ENCODE measurements at places on chromosomes 6 and 20.

DNA sequence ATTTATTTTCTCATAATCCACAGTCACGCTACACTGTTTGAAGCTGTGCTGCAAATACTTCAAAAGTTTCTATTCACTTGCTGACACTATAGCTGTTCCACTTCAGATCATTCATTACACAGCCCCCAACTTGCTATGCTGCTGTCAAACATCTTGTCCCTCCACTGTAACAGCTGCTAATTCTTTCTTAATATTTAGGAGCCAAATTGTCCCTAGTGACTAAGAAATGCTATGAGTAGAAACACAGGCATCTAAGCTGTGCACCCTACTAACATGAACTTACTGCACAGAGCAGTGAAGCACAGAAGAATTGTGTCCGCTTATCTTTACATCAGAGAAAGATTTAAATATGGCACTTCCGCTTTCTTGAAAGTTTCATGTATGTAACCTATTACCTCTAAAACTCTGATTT lies 91.3 kb downstream of the PDE10A start:
- ATAC-seq: no peak

DNA sequence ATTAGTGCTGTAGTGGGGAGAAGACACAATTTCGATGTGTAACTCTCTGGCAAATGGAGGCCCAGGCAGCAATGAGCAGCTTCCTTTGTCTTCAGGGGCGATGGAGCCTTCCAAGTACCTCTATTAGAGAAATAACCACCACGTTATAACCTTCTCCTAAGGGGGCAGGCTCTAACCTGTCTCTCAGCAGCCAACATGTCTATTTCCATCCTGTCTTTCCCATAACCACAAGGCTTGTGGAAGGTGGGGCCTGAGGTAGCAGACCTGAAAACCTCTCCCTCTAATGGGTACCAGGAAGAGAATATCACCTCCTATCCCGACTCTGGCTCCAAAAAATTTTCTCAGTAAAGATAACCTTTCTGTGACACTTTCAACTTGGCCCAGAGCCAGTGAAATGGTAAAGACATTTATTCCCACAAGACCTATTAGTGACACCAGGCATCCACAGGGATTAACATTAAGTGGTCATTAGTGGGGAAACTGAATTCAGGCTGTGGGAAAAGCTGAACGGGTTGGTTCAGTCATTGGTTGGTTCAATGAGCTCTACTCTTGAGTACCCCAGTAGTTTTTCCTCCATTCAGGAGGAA lies 4.0 kb downstream of the PEX6 start:
- peak; percentile 26 for ATAC-seq

GRCh38 chr20:37259031-37259430 lies 2.6 kb downstream of the GHRH start:
- ATAC-seq: no peak

DNA sequence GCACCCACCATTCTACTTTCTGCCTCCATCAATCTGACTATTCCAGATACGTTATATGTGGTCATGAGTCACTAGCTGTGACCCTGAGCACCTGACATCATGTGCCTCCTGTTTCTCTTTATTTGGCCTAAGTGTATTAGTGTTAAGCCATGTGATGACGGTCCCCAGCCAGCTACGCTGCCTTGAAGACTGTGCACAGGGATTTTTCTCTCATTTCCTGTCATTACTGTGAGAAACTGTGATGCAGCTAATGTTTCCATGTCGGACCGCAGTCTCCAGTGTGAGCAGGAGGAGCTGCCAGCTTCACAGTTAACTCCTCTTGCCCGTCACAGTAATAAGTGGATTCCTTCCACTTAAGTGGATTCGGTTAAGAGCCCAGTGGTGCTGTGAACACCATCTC lies 9.9 kb upstream of the SPATS1 start:
- ATAC-seq: no peak

DNA sequence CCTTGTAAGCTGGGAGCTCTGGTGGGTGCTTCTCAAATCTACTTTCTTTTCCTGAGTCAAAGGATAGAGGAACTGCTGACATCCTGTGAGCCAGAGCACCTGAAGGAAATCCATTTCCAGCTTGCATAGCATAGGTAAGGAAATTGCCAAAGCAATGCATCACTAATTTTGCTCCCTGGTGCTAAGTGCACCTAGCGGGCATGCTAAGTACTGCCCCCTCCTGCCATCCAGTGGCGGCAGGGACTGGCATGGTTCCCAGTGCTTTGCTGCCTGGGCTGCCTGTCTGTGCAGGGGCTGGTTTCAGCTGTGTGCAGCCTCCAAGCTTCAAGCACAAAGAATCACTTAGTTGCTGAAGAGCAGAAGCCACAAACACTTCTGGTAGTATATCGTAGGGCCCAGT lies 63.9 kb downstream of the FARS2 start:
- ATAC-seq: peak; percentile 43

- ATAC-seq: no peak
These were observed 544 bp upstream of the NRM start for GRCh38 chr6:30691208-30691847.
